Activated effector memory CD4-positive, alpha-beta T cell treated with Interleukin-2 at 50 U/mL for 16 hours (primary cell): ENCODE measurements at places on chromosomes 16 and 17.
A peak's percentile ranks its signal among the peaks of the same experiment; 100 is the strongest.

DNA sequence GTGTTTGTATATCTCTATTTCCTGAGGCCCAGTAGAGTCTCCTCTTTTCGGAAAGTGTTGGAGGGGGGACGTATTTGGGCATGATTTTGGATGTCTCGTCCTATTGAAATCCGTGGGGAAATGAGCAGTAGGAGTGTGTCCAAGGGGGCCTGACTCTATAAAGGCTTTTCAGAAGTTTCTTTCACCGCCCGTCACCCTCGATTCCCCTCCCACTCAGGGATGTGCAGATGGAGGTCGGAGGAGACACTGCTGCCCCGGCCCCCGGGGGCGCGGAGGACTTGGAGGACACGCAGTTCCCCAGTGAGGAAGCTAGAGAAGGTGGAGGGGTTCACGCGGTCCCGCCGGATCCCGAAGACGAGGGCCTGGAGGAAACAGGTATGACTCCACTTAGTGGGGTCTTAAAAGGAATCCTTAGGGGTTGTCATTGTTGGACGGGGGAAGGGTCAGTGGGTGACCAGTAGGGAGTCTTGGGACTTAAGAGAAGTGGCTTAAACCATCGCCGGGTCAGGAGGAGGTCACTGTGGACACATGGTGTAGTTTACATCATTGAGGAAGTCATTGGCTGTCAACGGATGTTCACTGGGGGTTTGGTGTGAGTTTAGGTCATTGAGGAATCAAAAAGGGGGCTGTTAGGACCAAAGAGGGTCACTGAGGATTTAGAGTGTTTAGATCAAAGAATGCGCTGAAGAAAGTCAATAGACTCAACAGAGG, 424 bp downstream of the MON1B start:
- DNase-seq: no peak

DNA sequence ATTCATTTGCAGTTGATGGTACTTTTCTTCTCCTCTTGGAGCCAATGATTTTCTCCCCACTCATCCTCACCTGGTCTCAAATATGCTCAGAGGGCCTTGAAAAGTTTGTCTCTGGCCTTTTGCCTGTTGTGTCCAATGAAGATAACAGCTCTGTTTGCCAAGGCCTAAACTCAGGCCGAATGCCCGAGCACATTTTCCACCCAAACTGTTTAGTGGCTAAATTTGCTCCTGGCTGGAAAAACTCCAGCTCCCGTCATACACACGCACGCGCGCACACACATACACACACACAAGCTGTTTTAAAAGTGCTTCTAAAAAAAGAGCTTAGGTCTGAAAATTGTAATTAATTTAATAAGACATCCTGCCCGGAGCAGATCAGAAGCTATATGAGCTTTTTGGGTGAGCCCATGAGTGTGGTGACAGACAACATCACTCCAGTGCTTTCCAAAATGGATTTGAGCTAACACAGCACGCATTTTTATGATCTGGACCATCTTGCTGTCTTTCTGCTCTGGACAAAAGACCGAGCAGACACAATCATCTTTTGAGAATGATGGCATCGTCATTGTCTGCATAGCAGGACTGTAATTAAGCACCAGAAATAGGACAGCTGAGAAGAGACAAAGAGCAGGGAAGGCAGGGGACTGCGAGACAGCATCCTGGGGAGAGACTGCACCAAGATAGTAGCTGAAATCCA, 48.9 kb downstream of the IRX6 start:
- DNase-seq: no peak

GRCh38 chr17:80789356-80789902, 202.2 kb upstream of the CHMP6 start:
- DNase-seq: no peak

DNA sequence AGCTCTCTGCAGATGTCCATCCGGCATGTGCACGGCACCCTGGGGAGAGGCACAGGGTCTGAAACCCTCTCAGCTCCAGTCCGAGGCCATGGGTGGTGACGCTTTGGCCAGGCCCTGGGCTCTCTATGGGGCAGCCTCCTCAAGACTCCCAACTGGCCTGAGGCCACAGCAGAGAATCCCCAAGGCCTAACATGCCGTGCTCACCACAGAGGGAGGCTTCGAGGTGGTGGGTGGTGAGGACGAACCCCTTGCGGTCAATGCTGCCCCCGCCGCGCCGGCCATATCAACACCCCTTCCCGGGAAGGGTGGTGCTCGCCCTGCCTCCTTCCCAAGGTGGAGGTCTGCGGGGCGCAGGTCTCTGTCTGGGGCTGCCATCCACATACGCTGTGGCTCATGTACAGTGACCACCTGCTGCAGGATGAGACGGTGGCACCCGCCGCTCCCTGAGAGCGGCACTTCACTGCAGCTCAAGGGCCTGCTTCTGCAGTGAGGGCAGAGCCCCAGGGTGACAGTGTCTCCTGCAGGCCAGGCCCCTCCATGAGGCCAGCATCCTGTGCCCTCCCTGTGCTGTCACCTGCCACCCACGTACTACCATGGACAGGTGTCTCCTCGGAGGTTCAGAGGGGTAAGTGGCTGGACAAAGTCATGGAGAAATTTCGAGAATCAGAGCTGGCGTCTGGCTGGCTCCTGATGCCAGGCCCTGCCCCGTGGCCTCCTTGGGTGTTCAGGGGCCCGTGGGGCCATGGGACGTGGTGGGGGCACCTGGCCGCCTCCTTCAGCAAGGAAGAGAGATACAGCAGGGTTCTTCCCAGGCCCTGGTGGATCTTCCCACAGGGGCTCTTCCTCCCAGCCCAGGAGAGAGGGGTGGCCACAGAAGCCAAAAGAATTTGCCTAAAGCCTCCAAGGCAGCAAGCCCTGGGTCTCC, 54.6 kb upstream of the ACSF3 start:
- DNase-seq: no peak

DNA sequence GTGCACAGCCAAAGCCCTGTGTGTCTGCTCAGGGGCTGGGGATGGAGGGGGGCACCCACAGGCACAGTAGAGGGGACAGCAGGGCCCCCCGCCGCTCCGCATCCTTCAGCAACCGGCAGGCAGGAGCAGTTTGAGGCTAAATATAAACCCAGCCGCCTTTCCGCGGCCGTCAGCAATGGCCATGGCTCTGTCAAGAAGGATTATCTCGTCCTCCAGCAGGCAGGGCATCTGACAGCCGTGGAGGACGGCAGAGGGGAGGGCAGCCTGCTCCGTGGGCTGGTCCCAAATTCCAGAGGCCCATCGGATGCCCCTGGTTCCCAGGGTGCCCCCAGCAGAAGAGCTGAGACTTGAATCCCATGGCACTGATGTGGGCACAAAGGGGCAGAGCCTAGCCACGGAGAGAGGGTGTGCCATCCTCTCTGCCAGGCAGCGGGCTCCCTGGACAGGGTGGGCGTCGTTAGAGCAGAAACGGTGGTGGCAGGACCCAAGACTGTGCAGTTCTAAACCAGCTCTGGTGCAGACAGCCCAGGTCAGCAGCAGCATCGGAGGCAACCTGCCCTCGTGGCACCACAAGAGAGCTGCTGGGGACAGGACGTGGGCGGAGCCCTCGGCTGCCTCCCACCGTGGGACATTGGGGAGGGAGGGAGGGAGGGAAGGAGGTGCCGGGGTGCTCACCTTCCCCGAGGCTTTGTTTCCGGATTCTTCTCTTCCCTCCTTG, 198.8 kb upstream of the CIBAR2 start:
- DNase-seq: peak; percentile 19

- DNase-seq: peak; percentile 20
These were observed 1.1 kb downstream of the RAI1 start for GRCh38 chr17:17682293-17682736.

- no peak for DNase-seq
These were observed 252.3 kb upstream of the EEF2KMT start for GRCh38 chr16:5349670-5350517.

GRCh38 chr16:28986492-28986891, 1.6 kb downstream of the LAT start:
- DNase-seq: no peak

DNA sequence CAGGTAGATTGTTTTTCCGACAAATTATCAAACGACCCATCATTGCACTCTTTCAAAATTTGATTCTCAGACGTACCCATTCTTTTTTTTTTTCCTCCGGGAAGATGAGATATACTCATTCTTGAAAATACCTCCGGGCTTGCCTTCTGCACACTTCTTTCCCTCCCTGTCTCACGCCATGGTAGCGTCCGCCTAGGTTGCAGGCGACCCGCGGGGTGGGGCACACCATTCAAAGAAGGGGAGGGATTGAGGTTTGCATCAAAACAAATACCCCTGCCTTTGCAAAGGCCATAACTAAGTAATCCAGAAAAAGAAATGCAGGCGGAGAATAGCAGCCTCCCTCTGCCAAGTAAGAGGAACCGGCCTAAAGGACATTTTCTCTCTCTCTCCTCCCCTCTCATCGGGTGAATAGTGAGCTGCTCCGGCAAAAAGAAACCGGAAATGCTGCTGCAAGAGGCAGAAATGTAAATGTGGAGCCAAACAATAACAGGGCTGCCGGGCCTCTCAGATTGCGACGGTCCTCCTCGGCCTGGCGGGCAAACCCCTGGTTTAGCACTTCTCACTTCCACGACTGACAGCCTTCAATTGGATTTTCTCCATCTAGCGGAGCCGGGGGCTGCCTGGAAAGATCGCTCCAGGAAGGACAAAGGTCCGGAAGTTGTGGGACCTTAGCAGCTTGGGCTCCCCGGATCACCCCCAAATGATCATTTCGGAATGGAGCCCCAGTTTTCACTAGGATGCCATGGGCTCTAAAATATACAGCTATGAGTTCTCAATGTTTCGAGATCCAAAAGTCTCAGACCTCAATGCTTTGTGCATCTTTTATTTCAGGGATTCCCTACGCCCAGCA, 843 bp downstream of the TP53 start:
- peak; percentile 72 for DNase-seq

GRCh38 chr16:56748826-56749225, 18.9 kb downstream of the NUP93 start:
- DNase-seq: no peak

- DNase-seq: no peak
These were observed 11.9 kb downstream of the TBKBP1 start for GRCh38 chr17:47705536-47706530.
